Epithelial cell of proximal tubule (primary cell): ENCODE measurements at places on chromosomes 5 and 9. TPM values are rescaled to one million over a fixed set of nuclear protein-coding genes. Genes with fewer than 3 reads are reported as not detected.

DNA sequence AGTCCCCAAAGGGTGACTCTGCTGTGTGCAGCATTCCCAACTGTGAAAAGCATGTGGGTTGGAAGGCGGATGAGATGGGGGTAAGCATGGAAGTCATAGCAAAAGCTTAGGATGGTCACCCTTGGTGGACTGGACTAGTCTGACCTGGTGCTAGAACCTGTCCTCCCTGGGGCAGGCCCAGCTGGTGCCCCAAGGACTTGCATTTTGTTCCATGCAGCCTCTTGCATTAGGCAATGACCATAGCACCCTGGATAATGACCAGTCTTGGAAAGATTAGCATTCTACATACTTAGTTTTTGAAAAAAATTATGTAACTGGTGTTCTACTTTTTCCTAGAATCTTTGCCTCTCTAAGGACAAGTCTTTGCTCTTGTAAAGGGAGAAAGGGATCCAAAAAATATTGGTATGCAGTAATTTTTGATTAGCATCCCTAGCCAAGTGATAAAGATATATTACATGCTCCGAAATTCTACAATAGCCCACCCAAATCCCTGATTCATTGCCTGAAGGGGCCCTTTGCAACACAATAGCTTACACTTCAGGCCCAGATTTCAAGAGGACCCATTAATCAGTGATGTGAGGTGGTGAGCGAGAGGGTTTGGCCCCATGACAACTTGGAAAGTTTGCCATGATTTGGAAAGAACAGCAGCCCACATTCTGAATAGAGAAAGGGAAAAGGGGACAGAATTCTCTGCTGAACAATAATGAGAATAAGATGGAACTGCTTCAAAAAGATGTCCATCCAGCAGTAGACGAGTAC lies 93.3 kb upstream of the CD180 start:
- no peak for DNase-seq

DNA sequence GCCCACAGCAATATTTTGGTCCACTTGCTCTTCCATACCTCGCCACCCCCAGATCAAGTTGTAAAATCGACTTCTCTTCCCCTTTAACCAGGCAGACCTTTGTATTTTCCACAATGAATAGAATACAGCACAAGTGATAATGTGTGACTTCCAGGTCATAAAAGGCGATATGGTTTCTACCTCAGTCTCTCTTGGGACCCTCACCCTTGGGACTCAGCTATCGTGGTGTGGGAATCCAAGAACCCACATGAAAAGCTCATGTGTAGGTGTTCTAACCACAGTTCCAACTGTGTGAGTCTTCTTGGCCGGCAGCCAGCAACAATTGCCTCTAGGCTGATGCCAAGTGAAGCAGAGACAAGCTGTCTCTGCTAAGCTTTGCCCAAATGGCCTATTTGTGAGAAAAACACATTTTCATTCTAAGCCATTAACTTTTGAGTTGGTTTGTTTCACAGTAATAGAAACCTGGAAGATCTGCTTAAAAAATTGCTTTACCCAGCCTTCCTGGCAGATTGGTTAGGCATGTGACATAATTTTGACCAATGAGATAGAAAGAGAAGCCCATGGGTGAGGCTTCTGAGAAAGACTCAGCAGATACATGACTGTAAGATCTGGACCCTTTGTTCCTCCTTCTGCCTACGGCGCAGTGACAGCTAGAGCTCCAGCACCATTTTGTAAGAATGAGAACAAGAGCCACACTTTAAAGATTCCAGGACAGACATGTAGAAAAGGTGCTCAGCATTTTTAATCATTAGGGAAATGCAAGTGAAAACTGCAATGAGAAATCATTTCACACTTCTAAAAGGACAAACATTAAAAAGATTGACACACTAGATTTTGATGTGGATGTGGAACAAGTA lies 18.3 kb upstream of the MLLT3 start:
- no peak for DNase-seq

- peak; percentile 3 for DNase-seq
Observed at GRCh38 chr9:90142580-90142979, 500.0 kb downstream of the DIRAS2 start.

DNA sequence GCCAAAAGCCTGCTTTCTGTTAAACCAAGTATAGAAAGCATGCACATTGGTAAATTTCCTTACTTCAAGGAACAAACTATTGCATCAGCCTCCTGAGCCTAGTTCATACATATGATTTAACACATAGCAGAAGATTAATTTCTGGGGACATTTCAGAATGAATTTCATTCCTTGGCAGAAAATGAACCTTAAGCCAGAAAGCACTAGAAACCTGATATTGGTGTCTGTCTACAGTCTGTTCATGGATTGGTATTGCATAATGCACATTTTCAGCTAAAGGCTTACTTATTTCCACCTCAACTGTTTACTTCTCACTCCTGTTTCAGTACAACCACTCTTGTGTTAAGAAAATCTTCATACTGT lies 1471.8 kb upstream of the NUDT12 start:
- DNase-seq: no peak

DNA sequence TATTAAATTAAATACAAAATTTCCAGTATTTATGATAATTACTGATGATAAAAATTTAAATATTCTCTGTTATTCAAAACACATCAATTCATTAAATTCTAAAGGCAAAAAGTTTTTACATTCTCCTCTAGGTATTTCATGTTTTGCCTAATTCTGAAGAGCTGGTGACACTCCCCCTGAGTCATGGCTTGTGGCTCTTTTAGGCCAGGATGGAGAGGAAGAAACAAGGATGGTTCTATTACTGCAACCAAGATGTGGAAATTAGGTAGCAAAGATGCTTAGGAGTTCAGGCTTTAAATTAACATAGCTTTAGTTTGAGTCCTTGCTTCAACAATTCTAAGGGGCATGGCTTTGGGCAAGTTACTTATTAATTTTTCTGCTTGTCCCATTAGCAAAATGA lies 1295.8 kb downstream of the EFNA5 start:
- no peak for DNase-seq

DNA sequence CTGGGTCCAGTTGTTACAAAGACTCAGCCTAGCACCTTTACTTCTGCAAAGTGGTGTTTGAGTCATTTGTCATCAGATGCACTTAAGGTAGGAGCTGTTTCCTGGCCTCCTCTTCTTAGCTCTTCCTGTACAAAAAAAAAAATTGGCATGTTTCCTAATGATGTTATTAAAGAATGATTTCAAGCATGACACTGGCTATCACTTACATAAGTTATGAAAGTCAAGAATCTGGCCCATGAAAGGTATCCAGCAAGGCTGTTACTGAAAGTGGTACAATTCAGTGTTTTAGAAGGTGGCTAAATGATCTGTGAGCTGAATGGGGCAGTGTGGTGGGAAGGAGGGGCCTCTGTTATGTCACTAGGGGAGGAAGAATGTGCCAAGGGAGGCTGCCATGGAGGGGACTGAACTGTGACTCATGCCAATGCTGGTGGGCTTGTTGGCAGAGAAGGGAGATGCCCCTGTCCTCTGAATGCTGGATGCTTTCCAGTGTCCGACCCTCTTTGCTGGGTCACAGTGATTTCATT lies 175.1 kb upstream of the MAP1B start:
- peak; percentile 42 for DNase-seq

DNA sequence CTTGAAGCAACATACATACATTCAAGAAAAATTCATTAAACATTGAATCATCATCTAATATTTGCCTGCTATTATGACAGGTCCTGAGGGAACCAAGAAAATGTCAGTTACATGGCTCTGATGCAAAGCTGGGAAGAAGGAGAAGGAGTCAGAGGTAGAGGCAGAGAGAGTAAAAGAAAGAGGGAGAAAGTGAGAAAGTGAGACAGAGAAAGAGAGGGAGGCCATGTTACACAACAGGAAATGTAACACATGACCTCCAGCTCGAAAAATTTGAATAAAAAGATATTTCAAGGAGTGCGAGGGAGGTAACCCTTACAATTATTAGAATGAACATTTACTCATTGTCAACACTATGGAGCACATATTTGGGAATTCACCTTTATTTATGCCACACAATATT lies 189.7 kb downstream of the PDE4D start:
- DNase-seq: no peak

DNA sequence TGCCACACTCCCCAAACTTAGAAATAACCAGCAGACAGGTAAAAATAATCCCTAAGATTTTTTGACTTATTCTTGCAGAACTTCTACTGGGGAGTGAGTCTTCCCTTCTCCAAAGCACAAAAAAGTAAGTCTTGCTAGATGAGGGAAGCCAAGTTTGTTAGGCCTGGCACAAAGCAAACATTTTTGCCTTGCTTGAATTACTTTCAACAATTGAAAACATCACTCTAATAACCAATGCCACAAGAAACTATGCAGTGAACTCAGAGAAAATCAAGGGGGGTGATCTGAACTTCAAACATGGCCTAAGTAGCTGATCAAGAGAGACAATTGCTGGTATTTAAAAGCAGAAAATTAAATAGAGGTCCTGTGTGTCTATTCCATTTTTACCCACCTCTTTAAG lies 123.6 kb upstream of the SLC1A3 start:
- DNase-seq: peak; percentile 53

GRCh38 chr5:161566081-161566480 lies 19.6 kb upstream of the GABRB2 start:
- no peak for DNase-seq

DNA sequence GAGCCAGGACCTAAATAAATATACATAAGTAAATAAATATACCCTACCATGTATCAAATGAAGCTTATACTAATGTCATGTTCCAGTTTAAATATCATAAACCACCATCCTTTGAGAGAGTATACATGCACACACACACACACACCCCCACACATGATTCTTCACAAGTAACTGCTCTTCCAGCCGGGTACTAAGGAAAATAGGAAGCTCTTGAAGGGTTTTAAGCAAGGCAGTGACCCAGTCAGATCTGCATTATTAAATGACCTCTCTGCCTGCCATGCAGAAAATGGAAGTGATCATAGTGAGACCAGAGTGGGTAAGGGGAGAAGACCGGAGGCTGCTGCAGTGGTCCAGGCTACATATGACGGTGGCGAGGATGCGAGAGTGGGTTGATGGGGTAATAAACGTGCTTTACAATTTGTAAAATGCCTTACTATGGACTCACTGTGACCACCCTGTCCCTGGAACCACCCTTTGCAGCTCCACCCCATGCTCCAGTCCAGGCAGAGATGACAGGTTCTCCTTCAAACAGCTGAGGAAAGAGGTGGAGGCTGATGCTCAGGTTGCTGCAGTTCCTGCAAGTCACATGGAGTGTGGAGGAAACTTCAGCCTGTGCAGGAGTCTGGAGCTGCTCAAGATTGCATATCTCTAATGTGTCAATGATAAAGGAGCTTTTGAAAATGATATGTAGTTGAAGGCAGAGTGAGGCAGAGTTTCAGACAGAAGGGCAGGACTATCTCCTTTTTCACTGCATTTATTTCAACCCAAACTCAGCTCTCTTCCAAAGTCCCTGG lies 38.8 kb upstream of the NDFIP1 start:
- no peak for DNase-seq

DNA sequence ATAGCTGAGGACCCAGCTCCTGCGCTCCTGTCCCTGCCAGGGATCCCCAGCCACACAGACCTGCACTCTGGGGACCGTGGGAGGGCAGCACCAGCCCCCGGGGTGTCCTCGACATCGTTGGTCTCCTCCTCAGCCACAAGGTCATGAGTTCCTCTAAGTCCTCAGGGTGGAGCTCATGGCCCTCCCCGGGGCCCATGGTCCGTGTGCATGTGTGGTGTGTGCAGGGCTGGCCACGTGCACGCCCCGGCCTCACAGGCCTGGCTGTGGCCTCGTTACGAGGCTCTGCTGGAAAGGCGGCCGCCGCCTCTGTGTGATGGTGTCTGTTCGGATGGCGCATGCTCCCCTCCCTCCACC lies 16.1 kb upstream of the AJM1 start:
- DNase-seq: no peak

- DNase-seq: no peak
Observed at GRCh38 chr5:72308853-72309191, 11.2 kb downstream of the MRPS27 start.

DNA sequence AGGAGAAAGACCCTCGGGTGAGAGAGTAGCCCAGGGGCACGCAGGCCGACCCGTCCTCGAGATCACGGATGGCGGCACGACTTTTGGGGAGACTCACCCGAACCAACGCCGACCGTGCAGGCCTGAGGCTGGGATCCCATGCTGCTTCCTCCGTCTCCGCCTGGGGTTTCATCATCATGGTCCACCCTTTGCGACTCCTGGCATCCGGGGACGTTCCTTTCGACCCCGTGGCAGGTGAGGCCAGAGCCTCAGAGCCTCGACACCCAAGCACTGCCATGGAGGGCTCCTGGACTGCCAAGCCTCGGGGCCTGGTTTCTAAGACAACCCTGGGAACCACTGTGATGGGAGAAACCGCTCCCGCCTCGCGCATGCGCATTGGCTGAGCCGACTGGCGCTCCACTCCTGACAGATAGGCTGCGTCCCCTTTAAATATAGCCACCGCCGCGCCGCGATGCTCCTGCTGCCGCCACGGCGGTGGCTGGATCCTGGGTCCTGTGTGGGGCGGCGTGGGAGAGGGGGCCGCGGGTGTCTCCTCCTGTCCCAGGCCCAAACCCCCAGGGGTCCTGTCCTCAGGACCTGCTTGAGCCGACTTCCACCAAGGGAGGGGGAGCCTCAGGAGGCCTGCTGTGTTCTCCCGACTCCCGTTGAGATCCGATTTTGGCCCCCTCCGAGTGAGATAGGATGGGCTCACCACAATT lies 481.6 kb downstream of the SPATA31A7 start:
- no peak for DNase-seq

DNA sequence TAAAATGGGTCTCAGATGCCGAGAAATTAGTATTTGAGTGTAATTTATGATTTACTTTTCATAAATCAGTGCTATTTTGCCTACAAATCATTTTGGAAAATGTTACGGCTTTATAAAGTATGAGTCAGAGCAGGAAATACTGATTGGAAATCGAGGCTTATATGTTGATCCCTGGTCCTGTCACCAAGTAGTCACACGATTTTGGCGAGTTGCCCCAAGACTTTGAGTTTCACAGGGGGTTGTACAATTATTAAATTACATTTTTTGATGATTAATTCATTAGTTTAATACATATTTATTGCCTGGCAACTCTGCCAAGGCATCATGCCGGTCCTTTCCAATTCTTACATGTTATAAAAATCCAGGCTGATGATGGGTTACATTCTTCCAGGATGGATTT lies 443.9 kb upstream of the KLF4 start:
- DNase-seq: no peak

The SPATA31C1 gene
- 0.14 TPM in 1 of 2 replicates, not detected in the other for total RNA-seq

The ADAMTSL1 gene
- total RNA-seq: 2.8 and 4.6 TPM in 2 replicates

The GZMA gene
- total RNA-seq: not detected in 2 replicates

The CATSPER3 gene
- 0.29 TPM in 1 of 2 replicates, not detected in the other for total RNA-seq

The HMCN2 gene
- total RNA-seq: 0.06 TPM in 1 of 2 replicates, not detected in the other

The TUBB4B gene
- 725 and 1,240 TPM in 2 replicates for total RNA-seq
